Umbilical cord (tissue), 2 donors: ENCODE measurements at places on chromosomes 12 and 14. TPM values are rescaled to one million over a fixed set of nuclear protein-coding genes. Genes with fewer than 3 reads are reported as not detected.

GRCh38 chr14:29822430-29822709 lies 105.3 kb downstream of the PRKD1 start:
- no peak for DNase-seq

Gene AP5M1
- total RNA-seq, result 23.8 TPM

Gene GPR84
- total RNA-seq, result 2.9 TPM

Gene IL31
- total RNA-seq, result not detected

Gene AQP6
- 0.48 TPM for total RNA-seq

Gene CYP27B1
- total RNA-seq, result not detected

Gene LRRC10
- 0.24 TPM for total RNA-seq

Gene MMP14
- total RNA-seq, result 103 TPM

Gene HNF1A
- total RNA-seq, result 2.2 TPM

DNA sequence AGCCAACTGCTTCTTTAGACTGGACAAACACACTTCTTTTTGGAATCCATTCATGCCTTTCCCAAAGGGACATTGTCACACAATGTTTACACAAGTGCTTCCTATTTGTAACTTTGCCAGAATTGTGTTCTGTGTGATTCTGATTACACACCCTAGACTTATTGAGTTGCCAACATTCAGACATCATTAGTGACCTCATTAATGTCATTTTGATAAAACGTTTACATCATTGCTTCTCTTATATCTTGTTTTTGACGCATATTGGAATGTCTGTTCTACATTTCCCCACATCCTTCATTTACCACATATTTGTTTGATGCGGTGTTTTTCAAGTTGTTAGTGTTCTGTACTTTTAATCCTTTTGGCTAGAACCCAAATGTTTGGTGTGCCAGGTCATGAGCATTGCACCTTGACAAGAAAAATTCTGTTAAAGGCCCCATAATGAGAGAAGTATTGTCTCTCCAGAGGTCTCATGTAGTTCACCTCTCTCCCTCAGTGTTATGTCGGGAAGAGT lies 305.5 kb downstream of the AEBP2 start:
- no peak for DNase-seq

- no peak for DNase-seq
These were observed 434.3 kb upstream of the TBX3 start for GRCh38 chr12:115118177-115118724.

DNA sequence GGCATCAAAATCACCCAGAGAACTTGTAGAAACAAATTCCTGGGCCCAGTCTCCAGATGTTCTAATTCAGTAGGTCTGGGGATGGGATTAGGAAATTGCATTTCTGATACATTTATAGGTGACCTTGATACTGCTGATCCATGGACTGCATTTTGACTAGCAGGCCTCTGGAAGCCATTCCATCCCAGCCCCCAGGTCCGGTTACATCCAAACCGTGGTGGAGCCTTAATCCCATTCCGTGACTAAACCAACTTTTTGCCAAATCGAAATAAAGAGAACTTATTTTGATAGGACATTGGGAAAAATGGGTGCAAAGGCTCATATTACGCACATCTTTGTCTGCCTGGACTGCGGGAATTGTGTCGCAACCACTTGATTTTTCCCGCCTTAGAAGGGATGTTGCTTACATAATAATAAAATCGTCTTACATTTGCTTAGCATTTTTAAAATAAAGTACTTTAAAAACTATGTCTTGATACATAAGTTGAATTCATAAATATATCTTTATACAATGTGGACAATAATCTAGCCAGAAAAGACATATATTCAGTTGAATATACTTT lies 5.8 kb upstream of the KCNA5 start:
- no peak for DNase-seq

DNA sequence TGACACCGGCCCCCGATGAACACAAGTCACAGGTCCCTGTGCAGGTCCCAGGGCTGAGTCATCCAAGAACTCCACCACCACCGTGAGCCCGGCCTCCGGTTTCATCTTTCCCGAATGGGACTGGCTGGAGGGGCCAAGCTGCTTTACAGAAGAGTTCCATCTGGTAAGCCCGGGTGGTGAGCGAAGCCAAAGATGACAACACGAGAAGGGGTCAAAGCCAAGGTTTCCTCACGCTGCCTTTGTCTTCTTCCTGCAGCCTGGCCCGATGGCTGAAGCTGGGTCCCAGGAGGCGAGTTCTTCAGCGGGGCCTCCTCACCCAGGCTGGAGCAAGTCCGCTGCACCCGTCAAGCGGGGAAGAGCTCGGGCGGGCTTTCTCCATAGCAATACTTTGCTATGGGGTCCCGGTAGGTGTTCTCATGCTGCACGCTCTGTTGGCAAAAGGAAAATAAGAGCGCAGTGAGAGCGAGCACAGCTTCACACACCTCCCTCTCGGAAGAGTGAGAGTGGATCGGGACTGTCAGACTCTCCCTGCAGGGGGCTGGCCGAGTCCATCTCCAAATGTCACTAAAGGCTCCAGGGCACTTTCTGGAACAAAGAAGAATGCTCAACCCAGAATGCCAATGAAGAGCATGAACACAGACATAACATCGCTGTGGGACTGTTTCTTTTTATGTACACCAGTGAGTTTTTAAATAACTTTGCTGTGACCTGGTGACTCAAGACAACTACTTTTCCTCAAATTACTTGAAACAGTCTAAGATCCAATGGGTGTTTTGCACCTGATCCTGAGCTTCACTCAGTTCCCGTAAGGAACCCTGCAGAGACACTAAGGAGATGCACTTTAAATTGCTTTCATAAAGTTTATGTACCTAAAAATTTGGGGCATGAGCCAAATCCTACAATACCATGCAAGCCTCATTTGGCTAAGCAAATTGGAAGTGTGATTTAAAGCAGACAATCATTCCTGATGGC lies 20.1 kb downstream of the SPRING1 start:
- no peak for DNase-seq

GRCh38 chr14:32998433-32998832 lies 59.8 kb downstream of the NPAS3 start:
- DNase-seq, result no peak

Gene RDH16
- 0.96 TPM for total RNA-seq

DNA sequence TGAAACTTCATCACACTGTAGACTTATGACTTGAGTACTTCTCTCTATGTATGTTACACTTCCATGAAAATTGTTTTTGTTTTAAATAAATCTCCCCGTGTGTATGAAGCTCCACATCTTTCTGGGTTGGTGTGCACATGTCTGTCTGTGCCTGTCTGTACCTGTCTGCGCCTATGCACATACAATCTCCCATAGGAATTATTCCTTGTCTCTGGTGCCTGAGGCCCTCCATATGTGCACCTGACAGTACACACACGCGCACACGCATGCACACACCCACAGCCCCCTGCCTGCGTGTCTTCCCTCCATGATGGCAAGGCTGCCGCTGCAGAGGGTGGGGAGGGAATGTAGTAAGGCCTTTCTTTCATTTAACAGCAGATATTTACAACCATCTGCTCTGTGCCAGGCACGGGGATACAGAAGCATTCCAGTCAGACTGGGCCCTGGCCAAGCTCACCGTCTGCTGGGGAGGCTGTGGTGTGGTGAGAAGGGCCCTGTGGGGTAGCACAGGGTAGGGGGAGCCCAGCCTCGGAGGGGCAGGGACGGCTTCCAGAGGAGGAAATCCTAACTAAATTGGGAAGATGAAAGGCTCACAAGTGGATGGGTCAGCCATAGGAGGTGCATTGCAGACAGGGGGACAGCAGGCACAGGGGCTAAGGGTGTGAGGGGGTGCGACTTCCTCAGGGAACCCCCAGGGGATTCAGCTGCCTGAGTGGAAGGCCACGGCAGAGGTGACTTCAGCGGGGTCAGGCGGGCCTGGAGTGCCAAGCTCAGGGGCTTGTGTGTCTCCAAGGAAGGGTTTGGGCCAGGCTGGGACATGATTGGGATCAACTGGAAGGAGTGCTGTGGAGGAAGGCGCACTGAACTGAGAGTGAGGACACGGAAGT lies 26.1 kb downstream of the KRT8 start:
- DNase-seq, result peak; percentile 47

Gene SERPINA9
- total RNA-seq, result 1.4 TPM

- no peak for DNase-seq
These were observed 128.6 kb upstream of the HIF1A start for GRCh38 chr14:61566537-61567225.

- peak; percentile 30 for DNase-seq
These were observed 2.3 kb downstream of the KDM2B start for GRCh38 chr12:121578230-121579189.

- no peak for DNase-seq
These were observed 123.2 kb downstream of the FBXL14 start for GRCh38 chr12:1471224-1471623.

DNA sequence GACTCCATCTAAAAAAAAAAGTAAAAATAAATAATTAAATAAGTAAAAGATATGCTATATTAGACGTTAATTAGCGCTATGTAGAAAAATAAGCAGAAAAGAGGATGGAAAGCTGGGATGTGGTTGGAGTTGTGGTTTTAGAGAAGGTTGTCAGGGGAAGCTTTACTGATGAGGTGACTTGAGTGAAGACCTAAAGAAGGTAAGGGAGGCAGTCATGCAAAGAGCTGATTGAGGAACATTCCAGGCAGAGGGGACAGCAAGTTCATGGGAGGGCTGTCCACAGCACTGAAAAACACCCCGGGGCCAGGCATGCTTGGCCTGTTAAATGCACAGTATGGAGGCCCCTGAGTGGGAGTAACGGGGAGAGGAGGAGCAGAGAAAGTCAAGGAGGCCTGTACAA lies 15.7 kb downstream of the SMAGP start:
- DNase-seq, result no peak

Gene EIF2S3B
- total RNA-seq, result 3.9 TPM

Gene SMIM41
- not detected for total RNA-seq

GRCh38 chr14:33554988-33555387 lies 395.9 kb downstream of the EGLN3 start:
- DNase-seq, result peak; percentile 90

- DNase-seq, result no peak
These were observed 50.4 kb downstream of the SLC24A4 start for GRCh38 chr14:92373336-92373735.

GRCh38 chr12:40691913-40692764 lies at the start of gene CNTN1:
Gene CNTN1, plus strand, starts transcription at chr12:40692439.
- DNase-seq, result peak; percentile 84

DNA sequence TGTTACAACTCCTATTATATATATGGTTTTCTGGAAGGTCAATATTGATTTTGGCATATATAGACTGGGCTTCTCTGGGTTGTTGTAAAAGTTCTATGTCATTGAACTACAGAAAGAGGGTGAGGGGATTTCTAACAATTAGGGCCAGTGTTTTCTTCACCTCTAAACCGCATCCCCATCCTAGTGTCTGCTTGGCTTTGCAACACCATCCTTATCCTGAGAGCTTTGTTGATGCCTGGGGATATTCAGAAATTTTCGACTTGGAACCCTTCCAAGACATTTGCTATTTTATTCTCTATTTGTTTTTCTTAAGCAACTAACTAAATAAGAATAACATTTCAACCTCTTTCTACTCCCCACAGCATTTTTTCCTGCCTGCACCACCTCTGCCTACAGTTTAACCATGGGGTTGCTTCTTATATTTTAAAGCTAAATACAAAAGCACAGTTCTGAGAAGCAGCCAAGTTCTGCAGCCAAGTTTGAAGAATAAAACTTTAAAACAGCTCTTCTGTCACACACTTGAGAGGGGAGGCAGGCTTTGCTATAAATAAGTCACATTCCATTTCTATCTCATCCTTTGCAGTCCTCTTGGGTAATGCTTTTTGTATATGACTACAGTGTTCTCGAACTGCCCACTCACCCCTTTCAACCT lies 53.4 kb downstream of the RGS6 start:
- peak; percentile 90 for DNase-seq

- DNase-seq, result no peak
These were observed 388.6 kb upstream of the TMPO start for GRCh38 chr12:98126637-98127335.

DNA sequence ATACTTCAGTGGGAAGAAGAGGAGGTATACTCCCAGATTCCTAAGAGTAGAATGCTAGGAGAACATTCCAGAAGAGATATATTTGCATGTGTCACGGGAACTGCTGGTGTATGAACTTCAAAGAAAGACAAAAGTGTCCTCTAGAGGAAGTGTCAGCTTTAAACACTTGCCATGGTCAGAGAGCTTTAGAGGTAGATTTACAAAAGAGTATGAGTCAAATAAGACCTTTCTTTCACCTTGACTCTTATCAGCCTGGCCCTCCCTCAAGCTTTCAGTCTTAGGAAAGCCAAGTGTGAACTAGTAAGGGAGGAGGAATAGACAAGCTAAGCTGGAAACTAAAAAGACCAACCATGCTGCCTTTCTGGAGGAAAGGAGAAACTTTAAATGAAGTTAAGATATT lies 34.7 kb downstream of the COX8C start:
- no peak for DNase-seq

GRCh38 chr14:106625186-106625585 lies 1098.8 kb downstream of the TMEM121 start:
- no peak for DNase-seq

Gene SYT1
- total RNA-seq, result 8.4 TPM

- DNase-seq, result no peak
These were observed 1.0 kb downstream of the MPHOSPH9 start for GRCh38 chr12:123231931-123232330.

Gene TMEM179
- total RNA-seq, result 9.1 TPM

DNA sequence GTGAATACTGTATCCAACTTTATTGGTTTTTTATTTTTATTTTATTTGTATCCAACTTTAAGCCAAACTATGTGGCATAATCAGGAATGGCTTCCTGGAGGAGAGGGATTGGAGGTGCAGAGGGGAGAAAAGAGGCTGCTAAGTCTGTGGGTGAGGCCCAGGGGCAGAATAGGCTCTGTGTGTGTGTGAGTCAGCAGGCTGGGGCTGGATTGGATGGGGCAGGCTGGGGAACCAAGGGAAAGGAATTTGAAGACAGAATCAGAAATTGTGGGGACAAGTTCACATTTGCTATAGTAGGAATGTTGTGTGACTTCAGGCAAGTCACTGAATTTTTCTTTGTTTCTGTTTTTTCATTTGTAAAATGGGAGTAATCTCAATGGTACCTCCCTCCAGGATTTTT lies 12.8 kb upstream of the RILPL1 start:
- peak; percentile 33 for DNase-seq

Gene PLD4
- 2.4 TPM for total RNA-seq

DNA sequence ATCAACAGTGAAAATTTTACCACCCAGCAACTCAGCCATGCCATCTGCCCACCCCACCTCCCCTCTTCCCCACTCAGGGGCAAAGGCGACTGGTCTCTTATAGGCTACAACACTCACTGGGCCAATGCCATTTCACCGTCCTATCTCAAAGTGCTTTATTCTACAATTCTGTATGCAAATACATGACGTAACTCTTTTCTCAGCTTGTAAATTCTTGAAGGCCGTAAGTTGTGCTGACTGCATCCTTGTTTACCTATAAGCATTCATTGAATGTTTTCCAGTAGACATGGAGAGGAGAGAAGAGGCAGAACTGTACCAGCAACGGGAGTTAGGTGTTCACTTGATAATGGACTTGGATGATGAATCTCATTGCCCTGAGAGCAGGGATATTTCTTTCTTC lies 15.6 kb downstream of the BCL2L14 start:
- DNase-seq, result no peak

Gene CLEC9A
- 36.4 TPM for total RNA-seq

Gene RNASE11
- 1.2 TPM for total RNA-seq

Gene GYS2
- 0.48 TPM for total RNA-seq

Gene KRT82
- total RNA-seq, result 1.7 TPM
